ENCODE measurements at places on chromosomes 1 and 21.
A peak's percentile ranks its signal among the peaks of the same experiment; 100 is the strongest.

DNA sequence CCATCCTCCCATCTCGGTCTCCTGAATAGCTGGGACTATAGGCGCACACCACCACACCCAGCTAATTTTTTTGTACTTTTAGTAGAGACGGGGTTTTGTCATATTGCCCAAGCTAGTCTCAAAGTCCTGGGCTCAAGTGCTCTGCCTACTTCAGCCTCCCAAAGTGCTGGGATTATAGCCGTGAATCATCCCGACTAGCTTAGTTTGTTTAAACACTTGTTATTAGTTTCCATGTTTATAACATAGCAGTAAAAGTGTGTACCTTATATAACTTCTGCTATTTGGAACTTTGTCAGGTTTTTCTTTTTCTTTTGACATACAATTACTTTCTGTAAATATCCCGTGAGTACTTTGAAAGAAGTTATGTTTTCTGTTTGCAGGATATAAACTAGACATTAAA, 60.6 kb upstream of the C1orf21 start:
- no peak for DNase-seq

- DNase-seq: peak; percentile 96
Observed at GRCh38 chr21:45957981-45958600, 23.5 kb upstream of the COL6A1 start.

DNA sequence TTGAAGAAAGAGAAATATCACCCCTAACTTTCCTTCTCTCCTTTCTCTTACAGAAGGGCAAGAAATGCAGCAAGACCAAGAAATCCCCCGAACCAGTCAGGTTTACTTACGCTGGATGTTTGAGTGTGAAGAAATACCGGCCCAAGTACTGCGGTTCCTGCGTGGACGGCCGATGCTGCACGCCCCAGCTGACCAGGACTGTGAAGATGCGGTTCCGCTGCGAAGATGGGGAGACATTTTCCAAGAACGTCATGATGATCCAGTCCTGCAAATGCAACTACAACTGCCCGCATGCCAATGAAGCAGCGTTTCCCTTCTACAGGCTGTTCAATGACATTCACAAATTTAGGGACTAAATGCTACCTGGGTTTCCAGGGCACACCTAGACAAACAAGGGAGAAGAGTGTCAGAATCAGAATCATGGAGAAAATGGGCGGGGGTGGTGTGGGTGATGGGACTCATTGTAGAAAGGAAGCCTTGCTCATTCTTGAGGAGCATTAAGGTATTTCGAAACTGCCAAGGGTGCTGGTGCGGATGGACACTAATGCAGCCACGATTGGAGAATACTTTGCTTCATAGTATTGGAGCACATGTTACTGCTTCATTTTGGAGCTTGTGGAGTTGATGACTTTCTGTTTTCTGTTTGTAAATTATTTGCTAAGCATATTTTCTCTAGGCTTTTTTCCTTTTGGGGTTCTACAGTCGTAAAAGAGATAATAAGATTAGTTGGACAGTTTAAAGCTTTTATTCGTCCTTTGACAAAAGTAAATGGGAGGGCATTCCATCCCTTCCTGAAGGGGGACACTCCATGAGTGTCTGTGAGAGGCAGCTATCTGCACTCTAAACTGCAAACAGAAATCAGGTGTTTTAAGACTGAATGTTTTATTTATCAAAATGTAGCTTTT, 2.4 kb downstream of the CCN1 start:
- peak; percentile 65 for DNase-seq

DNA sequence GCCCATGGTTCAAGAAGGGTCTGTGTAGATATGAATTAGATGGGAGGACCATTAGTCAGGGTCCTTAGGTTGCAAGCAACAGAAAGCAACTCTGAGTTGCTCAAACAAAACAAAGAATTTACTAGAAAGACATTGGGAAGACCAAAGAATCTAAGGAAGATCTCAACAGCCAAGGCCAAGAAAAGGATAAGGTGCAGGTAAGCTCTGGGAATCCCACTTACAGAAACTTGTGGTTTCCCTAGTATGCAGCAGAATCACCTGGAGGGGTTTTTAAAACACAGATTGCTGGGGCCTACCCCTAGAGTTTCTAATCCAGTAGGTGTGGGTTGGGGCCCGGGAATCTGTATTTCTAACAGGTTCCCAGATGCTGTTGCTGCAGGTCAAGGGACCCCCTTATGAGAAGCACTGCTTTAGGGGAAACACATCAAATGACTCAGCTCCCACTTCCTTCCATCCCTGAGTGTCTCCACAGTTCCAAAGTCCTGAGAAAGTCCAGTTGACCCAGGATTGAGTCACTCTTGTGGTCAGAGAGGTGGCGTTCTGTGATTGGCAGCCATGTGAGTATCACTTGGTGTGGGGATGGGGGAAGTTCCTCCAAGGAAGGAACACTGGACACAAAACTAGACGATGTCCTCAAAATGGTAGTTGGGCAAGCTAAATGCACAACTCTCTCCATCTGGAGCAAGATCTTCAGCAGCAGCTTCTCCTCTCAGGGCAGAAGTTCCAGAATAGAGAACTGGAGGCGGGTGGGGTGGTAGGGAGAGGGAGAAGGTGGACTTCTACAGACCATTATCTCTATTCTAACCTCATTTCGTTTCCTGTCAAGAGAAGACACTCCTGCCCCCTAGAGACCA, 24.2 kb upstream of the EYA3 start:
- peak; percentile 37 for DNase-seq

DNA sequence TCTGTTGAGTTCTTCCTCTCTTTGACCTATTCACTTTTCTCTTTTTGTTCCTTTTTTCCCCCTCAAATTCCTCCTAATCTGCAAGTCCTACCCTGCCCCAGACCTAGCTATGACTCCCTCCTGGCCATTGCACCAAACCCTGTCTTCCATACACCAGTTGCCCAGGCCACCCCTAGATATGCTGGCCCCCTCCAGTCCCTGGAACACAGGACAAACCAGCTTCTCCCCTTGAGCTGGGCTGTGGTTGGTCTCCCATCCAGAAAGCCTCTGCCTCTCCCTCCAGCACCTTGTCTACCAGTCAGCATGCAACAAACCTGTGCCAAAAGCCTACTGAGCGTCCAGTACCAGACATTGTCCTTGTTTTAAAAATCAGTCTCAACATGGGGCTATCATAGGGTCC, 59.4 kb downstream of the ELK4 start:
- DNase-seq: no peak

DNA sequence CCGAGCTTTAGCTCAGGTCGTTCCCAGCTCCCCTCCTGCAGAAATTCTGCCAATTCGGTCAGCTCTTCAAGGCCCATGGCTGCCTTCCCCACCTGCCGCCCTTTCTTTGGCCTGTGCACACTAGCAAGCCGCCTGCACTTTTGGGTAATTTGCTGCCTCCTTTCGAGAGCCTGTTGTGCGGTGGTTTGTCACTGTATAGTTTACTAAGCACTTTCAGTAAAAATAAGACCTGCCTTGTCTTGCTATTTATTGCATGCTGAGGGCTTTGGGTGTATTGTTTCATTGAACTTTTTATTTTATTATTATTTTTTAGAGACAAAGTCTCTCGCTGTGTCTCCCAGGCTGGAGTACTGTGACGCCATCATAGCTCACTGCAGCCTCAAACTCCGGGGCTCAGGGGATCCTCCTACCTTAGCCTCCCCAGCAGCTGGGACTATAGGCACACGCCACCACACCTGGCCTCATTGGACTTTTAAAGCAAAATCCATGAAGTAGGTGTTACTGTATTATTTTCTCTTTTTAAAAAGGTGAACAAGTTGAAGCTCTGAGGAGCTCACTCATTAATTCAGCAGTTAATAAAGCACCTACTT, 1.1 kb upstream of the FABP3 start:
- DNase-seq: no peak
